ENCODE measurements at places on chromosomes 4 and X.

GRCh38 chr4:106892786-106893185 is 143.3 kb downstream of the DKK2 start:
- no peak for DNase-seq

GRCh38 chrX:65697211-65697641 is 29.8 kb downstream of the MSN start:
- DNase-seq: no peak

DNA sequence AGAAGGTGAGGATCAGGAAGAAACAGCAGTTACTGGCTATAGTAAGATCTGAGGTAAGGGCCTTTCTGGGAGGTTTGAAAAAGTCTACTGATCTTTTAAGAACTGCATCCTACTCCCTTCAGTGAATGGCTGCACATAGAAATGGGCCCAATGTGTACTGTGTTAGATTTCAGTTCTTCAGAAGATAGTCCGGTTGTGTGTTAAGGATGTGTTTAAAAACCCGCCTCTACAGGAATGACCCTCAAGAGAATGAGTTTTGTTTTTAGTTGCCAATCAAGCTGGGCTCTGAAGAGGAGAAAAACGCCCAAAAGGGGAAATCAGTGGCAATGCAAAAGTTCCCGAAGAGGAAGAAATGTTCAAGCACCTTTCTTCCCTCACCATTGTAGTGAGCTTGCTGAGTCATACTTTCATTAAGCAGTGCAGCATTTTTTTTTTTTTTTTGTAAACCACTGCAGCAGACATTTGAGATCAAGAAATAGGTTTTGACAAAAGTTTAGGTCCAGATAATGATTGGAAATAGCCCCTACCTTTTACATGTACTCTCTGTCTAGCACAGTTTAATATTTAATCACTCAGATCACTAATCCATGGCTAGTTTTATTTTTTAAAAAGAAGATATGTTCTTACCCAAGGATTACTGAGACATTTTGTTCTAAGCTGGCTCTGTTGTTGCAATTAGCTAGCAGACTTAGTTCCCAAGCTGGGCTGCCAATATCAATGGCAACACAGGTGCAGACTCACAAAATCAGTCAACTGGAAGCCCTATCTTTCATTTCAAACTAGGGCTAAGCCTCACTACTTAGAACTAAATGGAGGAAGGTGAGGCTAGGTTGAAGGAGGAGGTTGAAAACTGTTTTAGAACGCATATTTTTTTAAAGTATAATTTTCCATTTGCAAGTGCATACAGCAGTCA is 7.0 kb upstream of the TRPC5OS start:
- DNase-seq: no peak

GRCh38 chrX:150696866-150697265 is 3.7 kb downstream of the MTMR1 start:
- no peak for DNase-seq

DNA sequence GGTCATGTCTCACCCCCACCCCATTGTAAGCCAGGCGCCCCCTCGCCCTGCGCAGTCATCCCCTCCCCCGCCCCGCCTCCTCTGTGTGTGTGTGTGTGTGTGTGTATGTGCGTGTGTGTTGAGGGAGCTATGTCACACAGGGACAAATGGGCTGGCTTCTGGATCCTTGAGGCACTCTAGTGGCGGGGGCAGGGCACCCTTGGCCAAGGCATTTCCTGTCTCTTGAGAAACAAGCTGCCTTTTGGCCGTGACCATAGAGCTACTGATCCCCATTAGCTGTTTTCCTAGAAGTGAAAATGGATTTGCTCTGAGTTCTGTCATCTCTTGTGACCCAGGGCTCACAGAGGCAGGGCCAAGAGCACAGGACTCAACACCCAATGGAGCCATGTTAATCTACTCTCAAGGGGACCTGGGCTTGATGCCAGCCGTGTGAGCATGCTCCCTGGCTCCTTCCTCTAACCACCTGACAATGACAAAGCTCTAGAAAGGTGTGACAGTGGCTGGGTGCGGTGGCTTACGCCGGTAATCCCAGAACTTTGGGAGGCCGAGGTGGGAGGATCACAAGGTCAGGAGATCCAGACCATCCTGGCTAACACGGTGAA is 162.5 kb upstream of the BCOR start:
- no peak for DNase-seq

Measured in foreskin melanocyte (primary cell).